ENCODE measurements at places on chromosomes 11 and 22. TPM values are rescaled to one million over a fixed set of nuclear protein-coding genes. Genes with fewer than 3 reads are reported as not detected.

Gene RRM1
- polyA plus RNA-seq = 17.7 TPM

Gene RRAS2
- 23.3 TPM for polyA plus RNA-seq

- peak; percentile 85 for DNase-seq
- no peaks in the 10 kb centered on the region for H3K27me3 ChIP-seq
- H3K27ac ChIP-seq = no peak overlapping the region
- no peaks in the 10 kb centered on the region for H3K36me3 ChIP-seq
- H3K4me3 ChIP-seq = no peak overlapping the region
Measured at GRCh38 chr11:120108154-120108784, 29.6 kb downstream of the TRIM29 start.

- DNase-seq = no peak
- no peak overlapping the region for H3K27ac ChIP-seq
- H3K4me1 ChIP-seq = no peaks in the 10 kb centered on the region
- H3K36me3 ChIP-seq = peaks cover 86% of the 10 kb centered on the region
- H3K27me3 ChIP-seq = no peaks in the 10 kb centered on the region
Measured at GRCh38 chr22:30582788-30583545, 8.5 kb upstream of the GAL3ST1 start.

Gene CXCR5
- polyA plus RNA-seq = not detected

Gene OR52R1
- polyA plus RNA-seq = not detected

DNA sequence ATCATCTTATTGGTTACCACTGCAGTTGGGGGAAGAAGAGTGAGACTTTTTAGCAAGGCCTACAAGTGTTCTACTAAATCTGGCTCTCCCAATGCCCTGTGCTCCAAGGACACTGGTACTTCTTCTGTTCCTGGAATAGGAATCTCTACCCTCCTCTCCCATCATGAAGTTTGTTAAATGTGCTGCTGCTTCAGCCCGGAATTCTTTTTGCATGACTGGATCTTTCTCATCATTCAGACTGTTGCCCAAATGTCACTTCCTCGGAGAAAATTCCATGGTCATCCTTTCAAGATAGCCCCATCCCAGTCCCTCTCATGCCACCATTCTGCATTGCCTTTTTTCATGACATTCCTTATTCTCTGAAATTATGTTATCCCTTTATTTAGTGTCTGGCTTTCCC lies 400.8 kb downstream of the SOX6 start:
- no peaks in the 10 kb centered on the region for H3K36me3 ChIP-seq
- H3K4me3 ChIP-seq = no peak overlapping the region
- no peaks in the 10 kb centered on the region for H3K27me3 ChIP-seq
- no peak for DNase-seq

DNA sequence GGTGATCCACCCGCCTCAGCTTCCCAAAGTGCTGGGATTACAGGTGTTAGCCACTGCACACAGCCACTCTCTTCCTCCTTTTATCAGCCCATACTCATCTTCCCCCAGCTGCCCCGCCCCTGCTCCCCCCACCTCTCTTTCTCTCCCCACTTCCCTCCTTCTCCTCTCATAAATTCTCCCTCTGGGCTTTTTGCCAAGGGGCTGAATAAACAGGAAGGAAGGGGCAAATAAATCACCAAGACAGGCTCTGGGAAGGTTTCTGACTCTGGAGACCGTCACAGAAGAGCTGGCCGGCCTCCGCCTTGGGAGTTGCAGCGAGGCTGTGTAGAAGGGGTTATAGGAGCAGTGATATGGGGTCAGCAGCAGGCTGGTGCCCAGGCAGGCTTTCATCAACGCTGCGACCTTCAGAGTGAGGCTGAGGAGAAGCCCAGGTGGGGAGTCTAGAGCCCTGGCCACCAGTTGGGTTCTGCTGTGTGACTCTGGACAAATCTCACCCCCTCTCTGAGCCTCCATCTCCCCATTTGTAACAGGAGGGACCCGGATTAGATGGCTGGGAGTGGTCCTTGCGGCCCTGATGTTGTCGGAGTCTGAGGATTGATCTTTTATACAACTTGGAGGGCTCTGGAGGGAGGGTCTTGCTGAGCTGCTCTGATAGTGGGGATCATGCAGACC lies 62.6 kb upstream of the RASD2 start:
- H3K4me3 ChIP-seq = no peak overlapping the region
- no peak overlapping the region for H3K27ac ChIP-seq

DNA sequence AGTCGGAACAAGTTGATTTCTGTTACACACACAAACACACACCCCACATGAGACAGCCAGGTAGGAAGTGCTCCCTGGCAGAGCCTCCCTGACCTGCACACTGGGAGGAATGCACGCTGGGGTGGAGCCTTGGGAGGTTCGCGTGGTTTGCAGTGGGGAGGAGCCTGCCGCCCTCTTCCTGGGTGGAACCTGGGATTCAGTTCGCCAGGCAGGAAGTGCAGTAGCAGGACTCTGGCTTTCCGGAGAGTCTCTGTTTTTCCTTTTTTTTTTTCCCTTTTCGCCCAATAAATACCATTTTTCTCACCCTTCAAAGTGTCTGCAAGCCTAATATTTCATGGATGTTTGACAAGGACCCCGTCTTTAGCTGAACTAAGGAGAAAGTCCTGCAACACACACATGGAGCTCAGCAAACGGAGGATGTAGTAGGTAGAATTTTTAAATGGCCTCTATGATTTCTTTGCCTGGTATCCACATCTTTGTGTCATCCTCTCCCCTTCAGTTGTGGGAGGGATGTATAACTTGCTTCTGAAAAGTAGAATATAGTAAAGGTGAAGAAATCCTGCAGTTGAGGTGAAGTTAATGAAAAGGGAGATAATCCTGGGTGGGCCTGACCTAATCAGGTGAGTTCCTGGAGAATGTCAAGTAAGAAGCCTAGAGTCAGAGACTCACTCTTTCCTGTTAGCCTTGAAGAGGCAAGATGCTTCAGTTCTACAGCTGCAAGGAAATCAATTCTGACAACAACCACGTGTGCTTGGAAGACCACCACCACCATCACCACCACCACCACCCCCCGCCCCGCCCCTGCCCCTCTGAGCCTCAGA lies 72.9 kb downstream of the PIWIL4 start:
- no peaks in the 10 kb centered on the region for H3K36me3 ChIP-seq
- DNase-seq = no peak
- no peaks in the 10 kb centered on the region for H3K4me1 ChIP-seq
- H3K27ac ChIP-seq = no peak overlapping the region

DNA sequence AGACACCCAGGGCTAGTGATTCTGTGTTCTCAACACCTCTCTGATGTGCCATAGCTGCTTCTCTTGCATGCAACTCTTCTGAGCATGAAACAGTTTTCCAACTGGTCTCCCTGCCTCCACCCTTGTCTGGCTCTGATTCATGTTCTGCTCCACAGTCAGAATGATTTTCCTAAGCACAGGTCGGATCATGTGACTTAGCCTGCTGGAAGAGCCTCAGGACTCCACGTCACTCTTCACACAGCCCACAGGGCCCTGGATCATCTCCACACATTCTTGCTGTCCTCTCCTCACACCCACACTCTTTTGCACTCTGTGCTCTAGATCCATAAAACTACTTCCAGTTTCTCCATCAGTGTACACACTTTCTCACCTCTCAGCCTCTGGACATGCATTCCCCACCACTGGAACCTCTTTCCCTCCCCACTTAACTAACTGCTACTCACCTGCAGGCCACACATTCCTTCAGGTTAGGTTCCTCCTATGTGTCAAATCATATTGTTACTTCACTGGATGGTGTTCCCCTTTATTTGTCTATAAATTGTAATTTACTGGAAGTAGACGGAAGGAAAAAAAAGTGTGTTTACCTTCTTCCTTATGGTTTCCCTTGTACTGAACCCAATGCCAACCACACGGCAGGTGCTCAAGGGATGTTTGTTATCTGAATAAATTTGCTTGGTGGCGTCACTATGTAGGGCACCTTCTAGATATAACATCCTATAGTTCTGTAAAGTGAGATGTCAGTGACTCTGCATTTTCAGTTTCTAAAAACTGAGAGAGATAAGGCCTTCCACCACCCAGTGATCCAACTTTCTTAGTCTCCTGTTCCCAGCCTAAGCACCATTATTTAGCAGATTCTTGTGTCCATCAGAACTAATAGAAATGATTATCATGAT lies 133.7 kb downstream of the ETS1 start:
- DNase-seq = no peak
- H3K4me3 ChIP-seq = no peak overlapping the region

Gene LINC01488
- not detected for polyA plus RNA-seq

- H3K4me1 ChIP-seq = no peaks in the 10 kb centered on the region
- no peak overlapping the region for H3K27ac ChIP-seq
- no peaks in the 10 kb centered on the region for H3K27me3 ChIP-seq
- DNase-seq = no peak
Measured at GRCh38 chr11:24900514-24900913, 403.7 kb downstream of the LUZP2 start.
